ENCODE measurements at places on chromosomes 4 and X. TPM values are rescaled to one million over a fixed set of nuclear protein-coding genes. Genes with fewer than 3 reads are reported as not detected.

DNA sequence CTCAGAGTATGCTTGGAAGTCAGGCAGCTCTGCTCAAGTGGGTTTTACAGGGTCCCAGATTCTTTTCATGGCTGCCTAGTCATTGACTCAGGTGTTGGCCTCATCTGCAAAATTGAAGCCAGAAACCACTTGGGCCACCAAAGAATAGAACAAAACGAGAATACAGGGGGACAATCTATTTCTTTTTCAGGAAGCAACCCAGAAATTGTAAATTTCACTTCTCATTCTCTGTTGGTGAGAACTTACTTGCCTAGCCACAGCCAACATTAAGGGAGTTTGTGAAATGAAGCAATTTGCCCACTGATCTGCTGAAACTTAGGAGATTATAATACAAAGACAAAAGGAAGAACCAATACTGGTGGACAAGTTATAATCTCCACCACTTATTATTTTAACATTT is 8.6 kb upstream of the TKTL2 start:
- no peak for DNase-seq

GRCh38 chr4:7431696-7432530 is 2.8 kb downstream of the PSAPL1 start:
- DNase-seq: no peak

- no peak for DNase-seq
Observed at GRCh38 chr4:120901731-120902130, 20.8 kb downstream of the PRDM5 start.

- no peak for DNase-seq
Observed at GRCh38 chr4:74619931-74620702, 174.2 kb downstream of the BTC start.

DNA sequence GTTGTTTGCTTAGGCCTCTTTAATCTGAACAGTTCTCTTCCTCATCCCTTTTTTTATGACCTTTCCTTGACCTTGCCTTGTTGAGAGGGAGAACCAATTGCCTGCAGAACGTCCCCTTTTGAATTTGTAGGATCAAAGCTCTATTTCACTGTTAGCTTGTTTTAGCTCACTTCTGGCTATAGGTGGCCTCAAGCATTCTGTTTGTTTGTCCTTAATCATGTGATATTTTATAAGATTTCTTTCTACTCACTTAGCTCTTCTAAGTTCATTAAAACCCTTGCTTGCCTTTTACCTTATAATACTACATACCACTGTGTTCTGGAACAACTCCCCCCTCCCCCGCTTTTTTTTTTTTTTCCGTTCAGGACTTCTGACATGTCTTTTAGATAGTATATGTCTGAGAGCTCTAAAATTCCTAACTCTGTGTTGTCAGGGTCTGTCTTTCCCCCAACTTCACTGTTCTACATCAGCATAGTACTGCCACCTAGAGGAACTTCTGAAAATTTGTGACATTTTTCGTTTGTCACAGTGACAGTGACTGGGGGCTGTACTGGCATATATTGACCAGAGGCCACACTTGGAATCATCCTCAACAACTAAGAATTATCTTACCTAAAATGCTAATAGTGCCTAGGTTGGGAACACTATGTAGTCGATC is 128.5 kb downstream of the LARP7 start:
- DNase-seq: no peak

GRCh38 chr4:182960228-182960627 is 43.0 kb upstream of the DCTD start:
- DNase-seq: no peak

- DNase-seq: no peak
Observed at GRCh38 chrX:135625995-135626394, 87.4 kb upstream of the CT45A1 start.

DNA sequence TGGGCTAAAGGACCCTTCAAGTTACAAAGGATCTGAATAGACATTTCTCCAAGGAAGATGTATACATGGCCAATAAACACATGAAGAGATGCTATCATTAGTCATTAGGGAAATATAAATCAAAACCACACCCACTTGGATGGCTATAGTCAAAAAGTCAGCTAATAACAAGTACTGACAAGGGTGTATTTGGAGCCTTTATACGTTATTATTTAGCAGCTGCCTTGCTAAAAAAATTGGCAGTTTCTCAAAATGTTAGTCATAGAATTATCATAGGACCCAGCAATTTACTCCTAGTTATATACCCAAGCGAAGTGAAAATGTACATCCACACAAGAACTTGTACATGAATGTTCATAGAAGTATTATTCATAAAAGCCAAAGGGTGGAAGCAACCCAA is 112.7 kb upstream of the DUSP21 start:
- no peak for DNase-seq

GRCh38 chrX:2685886-2686285 is 5.2 kb upstream of the CD99 start:
- no peak for DNase-seq

DNA sequence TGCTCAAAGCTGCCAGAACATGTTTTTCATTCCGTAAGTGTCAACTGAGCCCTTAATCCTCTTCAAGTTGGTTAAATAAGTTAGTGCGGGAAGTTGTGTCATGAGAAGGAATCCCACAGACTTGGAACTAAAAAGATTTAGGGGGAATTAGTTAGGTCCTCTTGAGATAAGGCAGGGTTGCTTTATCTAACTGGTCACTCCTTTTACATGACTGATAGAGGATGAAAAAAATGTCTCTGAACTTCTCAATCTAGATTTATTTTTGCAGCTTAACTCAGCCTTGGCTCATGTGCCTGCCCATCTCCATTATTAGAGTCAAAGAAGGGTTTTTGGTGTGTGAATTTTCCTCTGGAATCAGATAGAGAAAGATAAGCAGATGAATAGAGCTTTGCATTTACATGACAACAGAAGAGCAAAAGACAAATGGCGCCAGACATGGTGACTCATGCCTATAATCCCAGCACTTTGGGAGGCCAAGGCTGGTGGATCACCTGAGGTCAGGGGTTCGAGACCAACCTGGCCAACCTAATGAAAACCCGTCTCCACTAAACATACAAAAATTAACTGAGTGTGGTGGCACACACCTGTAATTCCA is 882.9 kb downstream of the RPA4 start:
- DNase-seq: no peak

GRCh38 chrX:102345916-102346315 is 93.9 kb downstream of the NXF2B start:
- no peak for DNase-seq

GRCh38 chrX:19075754-19076153 is 46.5 kb downstream of the ADGRG2 start:
- no peak for DNase-seq

GRCh38 chr4:152451496-152451895 is 84.4 kb downstream of the FBXW7 start:
- no peak for DNase-seq

GRCh38 chr4:68630371-68630770 is 40.1 kb downstream of the UGT2B15 start:
- DNase-seq: no peak

- DNase-seq: no peak
Observed at GRCh38 chr4:136581119-136581518, 951.2 kb downstream of the PCDH18 start.

GRCh38 chr4:39636531-39637184 is 2.0 kb downstream of the SMIM14 start:
- no peak for DNase-seq

MAGEB10 gene
- total RNA-seq: not detected

ATP8A1 gene
- 36.6 TPM for total RNA-seq

SYTL5 gene
- total RNA-seq: not detected

CLTRN gene
- total RNA-seq: not detected

TCEAL2 gene
- not detected for total RNA-seq

MAGEA10 gene
- not detected for total RNA-seq

PF4V1 gene
- total RNA-seq: not detected

VSIG4 gene
- total RNA-seq: 0.57 TPM

ODAPH gene
- total RNA-seq: not detected

GNRHR gene
- total RNA-seq: not detected
